CD4-positive, alpha-beta memory T cell (primary cell): ENCODE measurements at places on chromosomes 12 and 14. TPM values are rescaled to one million over a fixed set of nuclear protein-coding genes. Genes with fewer than 3 reads are reported as not detected.

The NOVA1 gene
- total RNA-seq = not detected

- H3K36me3 ChIP-seq = no peaks in the 10 kb centered on the region
- peak; percentile 51 for DNase-seq
- no peaks in the 10 kb centered on the region for H3K27me3 ChIP-seq
- H3K27ac ChIP-seq = no peak overlapping the region
Measured at GRCh38 chr14:70714055-70714550, 72.4 kb downstream of the TTC9 start.

GRCh38 chr14:96826818-96827217 is 29.6 kb downstream of the VRK1 start:
- no peaks in the 10 kb centered on the region for H3K27me3 ChIP-seq
- no peaks in the 10 kb centered on the region for H3K4me1 ChIP-seq
- no peak for DNase-seq
- H3K36me3 ChIP-seq = no peaks in the 10 kb centered on the region
- no peak overlapping the region for H3K4me3 ChIP-seq

DNA sequence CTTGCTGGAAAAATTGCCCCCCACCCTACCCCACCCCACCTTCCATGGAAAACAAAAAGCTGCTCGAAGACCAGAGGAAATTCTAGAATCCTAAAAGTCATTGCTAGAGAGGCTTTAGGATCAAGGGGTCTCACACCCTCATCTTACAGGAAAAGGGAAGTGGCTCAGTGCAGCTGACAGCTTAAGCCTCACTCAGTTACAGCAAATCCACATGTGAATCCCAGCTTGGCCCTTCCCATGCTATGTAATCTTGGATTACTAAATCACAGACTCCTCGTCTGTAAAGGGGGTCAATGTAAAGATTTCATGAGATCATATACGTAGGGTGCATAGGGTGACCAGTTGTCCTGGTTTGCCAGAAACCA is 25.9 kb downstream of the CMKLR1 start:
- no peak for DNase-seq
- H3K4me3 ChIP-seq = no peak overlapping the region
- H3K4me1 ChIP-seq = peaks cover 27% of the 10 kb centered on the region
- H3K27me3 ChIP-seq = no peaks in the 10 kb centered on the region

GRCh38 chr12:2268471-2269286 is 215.9 kb downstream of the CACNA1C start:
- H3K4me1 ChIP-seq = no peaks in the 10 kb centered on the region
- H3K36me3 ChIP-seq = no peaks in the 10 kb centered on the region
- DNase-seq = no peak
- no peaks in the 10 kb centered on the region for H3K27me3 ChIP-seq
- H3K27ac ChIP-seq = no peak overlapping the region

GRCh38 chr12:88896958-88897357 is 316.7 kb upstream of the KITLG start:
- H3K36me3 ChIP-seq = no peaks in the 10 kb centered on the region
- no peak overlapping the region for H3K4me3 ChIP-seq
- no peak for DNase-seq
- no peaks in the 10 kb centered on the region for H3K4me1 ChIP-seq
- no peak overlapping the region for H3K27ac ChIP-seq
- no peaks in the 10 kb centered on the region for H3K27me3 ChIP-seq

- no peak overlapping the region for H3K27ac ChIP-seq
- peaks cover 11% of the 10 kb centered on the region for H3K27me3 ChIP-seq
- DNase-seq = no peak
- peak overlapping the region; percentile 64 for H3K4me3 ChIP-seq
- peaks cover 21% of the 10 kb centered on the region for H3K4me1 ChIP-seq
- no peaks in the 10 kb centered on the region for H3K36me3 ChIP-seq
Measured at GRCh38 chr12:62436164-62436503, 30.5 kb upstream of the MON2 start.

DNA sequence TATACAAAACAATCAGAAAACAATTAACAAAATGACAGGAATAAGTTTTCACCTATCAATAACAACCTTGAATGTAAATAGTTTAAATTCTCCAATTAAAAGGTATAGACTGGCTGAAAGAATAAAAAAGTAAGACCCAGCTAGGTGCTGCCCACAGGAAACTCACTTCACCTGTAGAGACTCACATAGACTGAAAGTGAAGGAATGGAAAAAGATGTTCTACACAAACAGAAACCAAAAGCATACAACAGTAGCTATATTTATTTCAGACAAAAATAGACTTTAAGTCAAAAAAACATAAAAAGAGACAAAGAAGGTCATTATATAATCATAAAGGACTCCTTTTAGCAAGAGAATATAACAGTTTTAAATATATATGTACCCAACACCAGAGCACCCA is 152.4 kb upstream of the PWP1 start:
- no peak overlapping the region for H3K4me3 ChIP-seq
- no peak overlapping the region for H3K27ac ChIP-seq

DNA sequence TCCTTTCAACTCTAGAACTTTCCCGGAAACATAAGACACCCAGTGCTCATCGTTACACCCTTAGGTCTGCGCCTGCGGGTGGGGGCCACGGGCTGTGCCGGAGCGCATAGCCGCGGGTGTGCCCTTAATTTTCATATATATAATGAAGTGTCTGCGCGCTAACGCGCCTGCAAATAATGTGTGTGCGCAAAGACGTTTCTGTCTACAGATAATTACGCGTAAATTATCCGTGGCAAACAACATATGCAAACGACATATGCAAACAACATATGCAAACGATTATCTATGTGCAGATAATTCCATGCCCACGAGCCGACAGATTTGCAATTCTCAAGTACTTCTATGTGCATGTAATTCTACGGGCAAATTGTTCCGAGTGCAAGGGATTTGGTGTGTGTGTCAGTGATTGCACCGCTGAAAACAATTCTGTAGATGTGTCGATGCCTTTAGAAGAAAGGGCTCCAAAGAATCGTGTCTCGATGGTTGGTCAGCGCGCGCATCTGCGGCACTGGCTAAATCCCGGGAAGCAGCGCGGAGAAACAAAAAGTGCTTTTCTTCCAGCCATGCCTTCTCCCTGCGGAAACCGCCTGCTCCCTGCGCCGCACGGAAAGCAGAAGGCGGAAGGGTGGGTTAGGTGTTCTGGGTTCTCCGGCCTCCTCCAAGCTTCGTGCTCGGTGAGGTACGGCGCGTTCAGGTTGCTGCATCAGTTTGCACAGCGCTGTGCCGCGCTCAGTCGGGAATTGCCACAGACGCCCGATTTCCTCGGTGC is 34.5 kb upstream of the TBX5 start:
- H3K27ac ChIP-seq = no peak overlapping the region
- H3K27me3 ChIP-seq = peaks cover 20% of the 10 kb centered on the region
- DNase-seq = no peak
- H3K4me1 ChIP-seq = no peaks in the 10 kb centered on the region
- no peak overlapping the region for H3K4me3 ChIP-seq

DNA sequence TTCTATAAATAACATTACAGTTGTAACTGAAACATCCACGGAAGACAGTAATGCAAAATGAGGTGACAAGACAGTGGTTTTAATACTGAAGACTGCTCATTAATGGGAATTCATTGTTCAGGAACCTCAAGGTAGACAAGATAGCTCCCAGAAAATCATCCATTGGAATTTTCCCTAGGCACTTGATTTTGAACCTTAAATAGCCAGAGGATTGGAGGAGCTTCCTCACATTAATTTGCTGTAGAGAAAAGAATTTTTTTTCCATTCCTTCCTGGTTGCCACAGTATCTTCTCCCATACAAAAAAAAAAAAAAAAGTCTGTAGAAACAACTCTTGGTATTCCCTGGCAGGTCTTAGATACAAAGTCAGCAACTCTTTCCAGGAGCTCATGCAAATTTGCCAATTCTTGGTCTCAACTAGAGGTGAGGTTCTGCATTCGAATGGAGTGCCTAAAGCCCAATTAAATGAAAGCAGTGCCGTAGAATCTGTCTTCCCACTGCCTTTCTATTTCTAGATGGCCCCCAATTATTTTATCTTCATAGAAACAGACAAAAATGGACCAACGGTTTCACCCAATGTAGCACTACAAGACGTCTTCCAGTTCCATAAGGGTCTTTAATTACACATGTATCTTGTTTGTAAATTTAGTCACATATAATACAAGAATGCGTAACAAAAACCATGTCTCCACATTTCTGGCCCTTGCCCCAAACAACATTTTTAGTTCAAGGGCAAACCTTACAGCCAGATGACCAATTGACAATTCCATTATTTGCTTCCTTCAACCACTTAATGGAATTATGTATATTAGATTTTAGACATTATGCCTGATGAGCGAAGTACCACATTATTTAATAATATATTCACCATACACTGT is 13.5 kb downstream of the SLC38A2 start:
- DNase-seq = no peak
- peaks cover 24% of the 10 kb centered on the region for H3K4me1 ChIP-seq
- H3K27me3 ChIP-seq = no peaks in the 10 kb centered on the region
- H3K27ac ChIP-seq = no peak overlapping the region
- H3K36me3 ChIP-seq = peaks cover 47% of the 10 kb centered on the region

DNA sequence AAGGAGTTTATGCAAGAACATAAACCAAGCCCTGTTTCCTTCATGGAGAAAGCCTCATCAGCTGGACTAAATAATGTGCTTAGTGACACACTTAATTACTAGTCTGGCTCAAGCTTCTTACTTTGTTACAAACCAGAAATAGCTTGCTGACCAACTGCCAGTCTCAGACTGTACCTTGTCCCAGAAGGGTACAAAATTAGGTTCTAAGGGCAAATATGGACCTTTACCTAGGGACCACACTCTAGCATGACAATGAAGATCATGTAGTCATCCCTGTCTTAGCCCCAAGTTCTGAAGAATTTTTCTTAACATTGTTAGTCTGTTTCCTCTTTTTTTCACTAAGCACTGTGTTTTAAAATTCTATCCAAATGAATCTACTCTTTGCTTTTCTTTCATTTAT is 2.2 kb downstream of the AMN1 start:
- no peak overlapping the region for H3K4me3 ChIP-seq
- H3K27me3 ChIP-seq = no peaks in the 10 kb centered on the region
- no peak overlapping the region for H3K27ac ChIP-seq
- peaks cover 66% of the 10 kb centered on the region for H3K4me1 ChIP-seq

DNA sequence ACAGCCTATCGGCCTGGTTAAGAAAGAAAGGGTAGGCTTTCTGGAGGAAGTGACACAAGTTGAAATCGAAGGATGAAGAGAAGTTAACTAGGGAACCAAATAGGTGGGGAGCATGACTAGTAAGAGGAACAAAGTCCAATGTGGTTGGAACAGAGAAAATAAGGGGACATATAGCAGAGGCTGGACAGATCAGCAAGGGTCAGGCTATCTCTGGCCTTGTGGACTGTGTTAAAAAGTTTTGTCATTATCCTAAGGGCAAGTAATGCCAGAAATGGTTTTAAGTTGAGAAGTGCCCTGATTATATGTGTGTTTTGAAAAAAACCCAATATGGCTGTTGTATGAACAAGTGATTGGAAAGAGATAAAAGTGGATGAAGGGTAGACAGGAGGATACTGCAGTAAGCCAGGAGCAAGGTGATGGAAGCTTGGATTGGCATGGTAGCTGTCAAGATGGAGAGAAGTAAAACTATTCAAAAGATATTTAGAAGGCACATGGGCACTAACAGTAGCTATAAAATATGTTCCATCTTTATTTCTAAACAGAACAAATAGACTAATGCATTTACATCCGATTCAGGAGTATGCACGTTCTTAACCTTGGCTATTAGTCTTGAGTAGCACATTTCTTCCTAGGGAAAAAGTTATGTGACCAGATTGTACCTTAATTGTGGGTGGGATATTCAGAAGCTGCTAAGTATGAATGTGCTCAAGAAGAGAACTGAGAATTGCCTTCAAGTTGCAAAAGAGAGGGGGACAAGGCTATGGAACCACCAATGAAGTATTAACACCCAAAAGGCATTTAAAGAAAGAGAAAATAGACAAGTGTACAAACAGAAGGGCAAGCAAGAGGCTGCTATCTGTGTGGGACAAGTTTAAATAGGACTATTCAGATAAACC is 46.8 kb upstream of the OR5AU1 start:
- DNase-seq = no peak
- no peak overlapping the region for H3K27ac ChIP-seq
- H3K4me1 ChIP-seq = no peaks in the 10 kb centered on the region
- H3K4me3 ChIP-seq = no peak overlapping the region
- no peaks in the 10 kb centered on the region for H3K27me3 ChIP-seq
- H3K36me3 ChIP-seq = peaks cover 9% of the 10 kb centered on the region

- no peak overlapping the region for H3K27ac ChIP-seq
- DNase-seq = no peak
- H3K36me3 ChIP-seq = no peaks in the 10 kb centered on the region
Measured at GRCh38 chr14:74935360-74935680, 12.3 kb upstream of the RPS6KL1 start.

GRCh38 chr12:71469258-71469750 is 29.7 kb downstream of the LGR5 start:
- DNase-seq = no peak
- no peak overlapping the region for H3K4me3 ChIP-seq
- no peak overlapping the region for H3K27ac ChIP-seq

DNA sequence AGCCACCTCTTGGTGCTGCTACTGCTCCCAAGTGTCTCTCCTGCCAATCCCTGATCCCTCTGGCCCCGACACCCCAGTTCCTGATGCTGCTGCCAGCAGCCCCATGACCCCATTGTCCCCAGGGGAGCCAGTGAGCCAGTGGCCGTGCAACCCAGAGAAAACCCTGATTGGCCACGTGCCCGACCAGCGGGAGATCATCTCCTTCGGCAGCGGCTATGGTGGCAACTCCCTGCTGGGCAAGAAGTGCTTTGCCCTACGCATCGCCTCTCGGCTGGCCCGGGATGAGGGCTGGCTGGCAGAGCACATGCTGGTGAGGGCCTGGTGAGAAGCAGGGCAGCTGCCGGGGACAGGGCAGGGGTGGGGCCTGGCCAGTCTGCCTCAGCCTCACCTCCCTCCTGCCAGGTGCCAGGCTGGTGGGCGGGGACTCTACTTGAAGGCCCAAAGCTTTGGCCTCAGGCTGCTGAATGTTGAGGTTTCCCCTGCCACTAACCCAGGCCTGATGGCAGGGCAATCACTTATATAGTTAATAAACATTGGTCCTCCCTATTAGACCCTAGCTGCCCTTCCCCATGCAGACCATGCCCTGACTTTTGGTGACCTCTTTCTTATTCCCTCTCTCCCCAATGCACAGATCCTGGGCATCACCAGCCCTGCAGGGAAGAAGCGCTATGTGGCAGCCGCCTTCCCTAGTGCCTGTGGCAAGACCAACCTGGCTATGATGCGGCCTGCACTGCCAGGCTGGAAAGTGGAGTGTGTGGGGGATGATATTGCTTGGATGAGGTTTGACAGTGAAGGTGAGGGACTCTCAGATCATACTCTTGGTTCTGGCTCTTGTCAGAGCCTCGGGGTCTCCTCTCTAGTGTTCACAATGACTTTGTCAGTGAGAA is 5.1 kb downstream of the PCK2 start:
- no peak for DNase-seq
- H3K27me3 ChIP-seq = no peaks in the 10 kb centered on the region
- no peak overlapping the region for H3K4me3 ChIP-seq
- H3K27ac ChIP-seq = no peak overlapping the region
- H3K36me3 ChIP-seq = peaks cover 28% of the 10 kb centered on the region

DNA sequence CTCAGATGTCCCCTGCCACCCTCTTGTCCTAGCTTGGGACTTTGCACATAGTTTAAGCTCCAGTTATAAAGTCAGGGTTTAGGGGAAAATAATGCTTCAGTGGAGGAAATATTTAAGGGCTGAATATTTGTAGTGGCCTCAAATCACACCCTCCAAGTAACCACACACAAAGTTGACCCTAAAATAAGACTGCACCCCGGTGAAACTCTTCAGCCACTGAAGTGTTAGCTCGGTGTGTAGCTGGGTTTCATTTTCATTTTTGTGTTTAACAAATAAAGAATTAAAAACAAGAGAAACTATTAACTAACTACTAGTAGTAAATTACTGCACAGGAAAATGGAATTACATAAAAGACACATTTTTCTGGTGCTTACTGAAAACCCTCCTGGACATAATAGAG is 14.8 kb upstream of the BCL11B start:
- H3K4me3 ChIP-seq = no peak overlapping the region
- no peaks in the 10 kb centered on the region for H3K27me3 ChIP-seq
- no peaks in the 10 kb centered on the region for H3K36me3 ChIP-seq
- H3K4me1 ChIP-seq = peaks cover 5% of the 10 kb centered on the region
- no peak for DNase-seq
- peak overlapping the region; percentile 31 for H3K27ac ChIP-seq
